ENCODE measurements at places on chromosomes 16 and 17.
A peak's percentile ranks its signal among the peaks of the same experiment; 100 is the strongest.

GRCh38 chr17:74340470-74341023, 14.5 kb downstream of the KIF19 start:
- DNase-seq: no peak

- DNase-seq: no peak
Observed at GRCh38 chr16:85473909-85474620, 139.1 kb upstream of the GSE1 start.

DNA sequence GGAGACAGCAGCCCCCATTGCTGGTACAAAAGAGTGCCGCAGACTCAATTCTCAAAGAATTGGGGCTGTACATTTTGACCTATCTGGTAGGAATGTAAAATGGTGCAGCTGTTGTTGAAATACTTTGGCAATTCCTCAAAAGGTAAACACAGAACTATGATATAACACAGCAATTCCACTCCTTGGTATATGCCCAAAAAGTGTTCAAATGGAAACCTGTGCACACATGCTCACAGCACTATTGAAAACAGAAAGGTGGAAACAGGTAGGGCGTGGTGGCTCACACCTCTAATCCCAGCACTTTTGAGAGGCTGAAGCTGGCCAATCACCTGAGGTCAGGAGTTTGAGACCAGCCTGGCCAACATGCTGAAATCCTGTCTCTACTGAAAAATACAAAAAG, 34.7 kb downstream of the ANKRD11 start:
- DNase-seq: no peak

- DNase-seq: no peak
Observed at GRCh38 chr16:60199150-60199549, 1465.0 kb upstream of the GOT2 start.

DNA sequence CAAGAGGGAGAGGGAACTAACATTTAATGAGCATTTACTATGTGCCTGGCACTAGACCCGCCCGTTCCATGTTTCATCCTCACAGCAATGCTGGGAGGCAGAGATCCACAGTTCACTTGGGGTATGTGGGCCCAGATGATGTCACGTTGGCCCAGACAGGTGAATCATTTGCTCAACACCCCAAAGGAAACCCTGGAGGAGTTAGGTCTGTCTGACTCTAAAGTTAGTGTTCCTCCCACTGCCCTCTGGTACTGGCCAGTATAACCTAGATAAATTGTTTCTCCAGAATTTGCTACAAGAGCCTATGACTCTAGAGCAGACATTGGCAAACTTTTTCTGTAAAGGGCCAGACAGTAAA, 164.6 kb downstream of the VPS53 start:
- no peak for DNase-seq

GRCh38 chr17:79399610-79400144, 211.2 kb downstream of the RBFOX3 start:
- no peak for DNase-seq

DNA sequence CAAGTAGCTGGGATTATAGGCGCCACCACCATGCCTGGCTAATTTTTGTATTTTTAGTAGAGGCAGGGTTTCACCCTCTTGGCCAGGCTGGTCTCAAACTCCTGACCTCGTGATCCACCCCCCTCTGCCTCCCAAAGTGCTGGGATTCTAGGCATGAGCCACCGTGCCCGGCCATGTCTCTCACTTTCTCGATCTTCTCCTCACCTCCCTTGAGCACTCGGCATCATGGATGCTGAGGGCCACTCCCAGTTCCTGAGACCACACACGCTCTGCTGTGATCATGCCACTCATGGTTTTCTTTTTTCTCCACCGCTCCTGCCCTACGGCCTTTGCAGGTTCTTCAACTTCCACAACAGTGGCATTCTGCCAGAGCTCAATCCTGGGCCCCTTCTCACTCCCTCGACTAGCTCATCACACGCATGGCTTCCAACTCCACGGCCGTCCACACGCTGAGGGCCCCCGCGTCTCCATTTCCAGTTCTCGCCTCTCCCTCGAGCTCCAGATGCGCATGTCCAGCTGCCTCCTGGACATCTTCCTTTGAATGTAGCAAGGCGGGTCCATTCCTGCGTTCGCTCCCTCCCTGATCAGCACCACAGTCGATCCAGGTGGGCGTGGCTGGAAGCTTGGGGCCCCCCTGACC, 5.5 kb upstream of the NCBP3 start:
- peak; percentile 63 for DNase-seq

- no peak for DNase-seq
Observed at GRCh38 chr17:9109933-9110332, 88.6 kb downstream of the NTN1 start.

DNA sequence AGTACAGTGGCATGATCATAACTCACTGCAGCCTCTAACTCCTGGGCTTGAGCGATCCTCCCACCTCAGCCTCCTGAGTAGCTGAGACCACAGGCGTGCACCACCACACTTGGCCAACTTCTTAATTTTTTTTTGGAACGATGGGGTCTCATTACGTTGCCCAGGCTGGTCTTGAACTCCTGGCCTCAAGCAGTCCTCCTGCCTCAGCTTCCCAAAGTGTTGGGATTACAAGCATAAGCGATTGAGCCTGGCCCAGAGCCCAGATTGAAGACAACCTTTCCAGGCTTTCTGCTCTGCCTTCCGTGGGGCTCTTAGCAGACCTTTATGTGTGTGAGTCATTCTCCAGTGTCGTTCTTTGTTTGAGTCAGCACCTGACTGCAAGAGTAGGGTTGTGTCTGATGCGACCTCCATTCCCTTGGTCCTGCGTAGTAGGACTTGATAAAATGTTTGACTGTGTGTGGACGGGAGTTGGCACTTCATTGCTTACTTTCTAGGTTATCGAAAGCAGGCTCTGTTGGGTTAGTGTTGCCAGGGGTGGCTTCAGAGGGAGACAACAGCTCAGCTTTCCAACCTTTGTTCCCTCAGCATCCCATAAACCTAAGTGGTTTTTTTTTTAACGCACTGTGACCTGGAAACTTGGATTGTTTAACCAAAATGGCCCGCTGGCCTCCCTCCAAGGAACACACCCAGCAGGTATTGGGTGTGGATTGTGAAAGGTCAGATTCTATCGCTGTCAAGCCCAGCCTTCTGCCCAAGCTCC, 26.4 kb downstream of the EEF2K start:
- no peak for DNase-seq

DNA sequence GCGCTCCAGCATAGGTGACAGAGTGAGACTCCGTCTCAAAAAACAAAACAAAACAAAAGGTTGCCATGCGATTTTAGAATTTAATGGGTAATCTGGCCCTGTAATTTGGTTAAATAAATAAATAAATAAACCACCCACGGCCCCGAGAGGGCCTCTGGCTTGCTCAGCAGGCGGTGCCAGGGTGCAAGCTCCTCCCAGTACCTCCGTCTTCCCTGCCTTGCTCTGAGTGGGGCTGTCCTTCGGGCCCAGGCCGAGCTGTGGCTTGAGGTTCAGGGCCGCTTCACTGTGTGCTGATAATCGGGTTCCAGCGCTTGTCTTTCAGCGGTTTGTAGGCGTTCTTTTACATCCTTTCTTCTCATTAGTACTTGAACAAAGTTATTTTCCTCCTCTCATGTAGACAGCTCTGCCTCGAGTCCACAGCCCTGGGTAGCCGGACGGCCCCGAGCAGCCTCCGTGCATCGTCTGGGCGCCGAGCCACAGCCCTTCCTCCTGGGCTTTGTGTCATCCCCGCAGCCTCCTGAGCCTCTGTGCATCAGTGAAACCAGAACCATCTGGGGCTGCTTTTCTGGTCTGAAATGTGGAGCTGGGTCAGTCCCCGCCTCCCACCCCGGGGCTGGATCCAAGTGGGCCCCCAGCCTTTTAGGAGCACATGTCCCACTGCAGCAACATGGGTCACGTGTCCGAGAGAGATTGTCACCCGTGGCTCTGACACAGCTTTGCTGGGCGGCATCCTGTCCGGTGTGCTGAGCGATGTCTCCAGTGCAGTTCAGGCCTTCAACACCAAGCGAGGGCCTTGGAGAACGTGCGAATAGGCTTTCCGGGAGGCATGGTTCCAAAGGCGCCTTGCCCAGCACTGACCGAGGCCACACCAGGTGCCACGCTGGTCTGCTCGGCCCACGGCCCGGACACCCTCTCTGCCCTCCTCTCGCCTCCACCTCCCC, 157.4 kb upstream of the CHMP6 start:
- DNase-seq: peak; percentile 99

GRCh38 chr17:78357177-78357586, 2.7 kb downstream of the SOCS3 start:
- DNase-seq: peak; percentile 97

- peak; percentile 77 for DNase-seq
Observed at GRCh38 chr16:57283214-57283958, 1.1 kb downstream of the PLLP start.

- peak; percentile 51 for DNase-seq
Observed at GRCh38 chr17:80118601-80119270, 17.4 kb downstream of the GAA start.

DNA sequence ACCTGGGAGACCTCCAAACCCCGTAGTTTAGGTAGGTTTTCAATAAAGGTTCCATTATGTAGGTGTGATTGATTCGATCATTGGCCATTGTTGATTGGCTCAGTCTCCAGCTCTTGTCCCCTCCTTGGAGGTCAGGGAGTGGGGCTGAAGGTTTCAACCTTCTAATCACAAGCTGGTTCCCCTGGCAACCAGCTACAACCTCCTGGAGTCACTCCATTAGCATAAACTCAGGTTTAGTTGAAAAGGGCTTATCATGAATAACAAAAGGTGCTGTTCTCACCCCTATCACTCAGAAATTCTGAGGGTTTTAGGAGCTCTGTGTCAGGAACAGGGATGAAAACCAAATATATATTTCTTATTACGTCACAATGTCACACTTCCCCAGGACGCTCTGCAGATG, 28.5 kb downstream of the TMEM132E start:
- DNase-seq: no peak

DNA sequence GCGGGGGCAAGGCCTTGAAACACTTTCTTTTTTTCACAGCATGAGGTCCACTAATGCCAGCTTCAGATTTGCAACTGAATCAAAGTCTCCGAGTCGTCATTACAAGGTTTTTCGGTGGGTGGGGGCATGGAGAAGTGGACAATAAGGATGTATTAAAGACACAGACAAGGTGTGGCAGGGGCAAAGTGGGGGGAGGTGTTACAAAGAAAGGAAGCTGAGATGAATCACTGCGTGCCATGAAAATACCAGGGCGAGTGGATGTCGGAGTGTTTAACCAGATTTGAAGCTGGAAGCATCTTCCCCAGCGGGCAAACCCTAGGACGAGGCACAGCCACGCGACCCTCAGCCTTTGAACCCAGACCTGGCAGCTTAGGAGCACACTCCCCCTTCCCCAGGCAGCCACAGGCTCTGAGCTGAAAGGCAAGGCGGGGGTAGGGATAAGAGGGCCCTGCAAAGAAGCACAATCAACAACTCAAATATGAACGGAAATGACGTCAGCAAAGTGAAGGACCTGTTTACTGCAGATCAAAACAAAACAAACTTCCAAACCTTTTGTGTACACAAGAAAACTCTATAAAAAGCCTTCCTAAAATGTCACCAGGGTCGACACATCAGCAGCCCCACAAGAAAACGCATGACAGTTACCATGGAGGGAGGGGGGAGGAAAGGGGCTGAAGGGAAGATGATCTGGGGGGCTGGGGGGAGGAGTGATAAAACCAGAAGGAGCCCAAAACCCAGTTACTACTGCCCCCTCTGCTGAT, 5.6 kb upstream of the ZFHX3 start:
- DNase-seq: peak; percentile 73

DNA sequence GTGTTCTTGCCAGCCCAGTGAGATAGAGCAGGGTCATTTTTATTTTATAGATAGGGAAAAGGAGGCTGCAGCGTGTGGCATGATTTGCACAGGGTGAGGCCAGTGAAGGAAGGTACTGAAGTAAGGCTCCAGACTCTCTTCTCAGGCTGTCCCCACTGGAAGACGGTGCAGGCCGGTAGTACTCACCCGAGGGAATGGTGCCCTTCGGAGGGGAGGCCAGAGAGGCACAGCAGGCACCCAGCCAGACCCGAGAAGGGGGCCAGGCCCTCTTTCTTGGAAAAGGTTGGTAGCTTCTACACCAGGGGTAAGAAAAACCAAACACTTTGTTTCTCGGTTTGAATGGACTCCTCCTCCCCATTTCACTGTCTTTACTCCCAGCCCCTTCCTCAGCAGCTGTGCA, 288 bp downstream of the ANKRD40CL start:
- DNase-seq: no peak

DNA sequence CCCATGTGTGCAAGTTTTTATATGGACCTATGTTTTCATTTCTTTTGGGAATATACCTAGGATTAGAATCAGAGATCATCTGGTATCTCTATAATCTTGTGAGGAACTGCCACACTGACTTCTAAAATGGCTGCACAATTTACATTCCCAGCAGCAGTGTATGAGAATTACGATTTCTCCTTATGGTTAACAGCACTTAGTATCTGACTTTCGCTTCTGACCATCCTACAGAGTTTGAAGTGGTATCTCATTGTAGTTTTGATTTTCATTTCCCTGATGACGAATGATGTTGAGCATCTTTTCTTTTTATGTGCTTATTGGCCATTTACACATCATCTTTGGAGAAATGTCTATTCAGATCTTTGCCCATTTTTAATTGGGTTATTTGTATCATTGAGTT, 10.0 kb downstream of the C16orf96 start:
- peak; percentile 15 for DNase-seq

DNA sequence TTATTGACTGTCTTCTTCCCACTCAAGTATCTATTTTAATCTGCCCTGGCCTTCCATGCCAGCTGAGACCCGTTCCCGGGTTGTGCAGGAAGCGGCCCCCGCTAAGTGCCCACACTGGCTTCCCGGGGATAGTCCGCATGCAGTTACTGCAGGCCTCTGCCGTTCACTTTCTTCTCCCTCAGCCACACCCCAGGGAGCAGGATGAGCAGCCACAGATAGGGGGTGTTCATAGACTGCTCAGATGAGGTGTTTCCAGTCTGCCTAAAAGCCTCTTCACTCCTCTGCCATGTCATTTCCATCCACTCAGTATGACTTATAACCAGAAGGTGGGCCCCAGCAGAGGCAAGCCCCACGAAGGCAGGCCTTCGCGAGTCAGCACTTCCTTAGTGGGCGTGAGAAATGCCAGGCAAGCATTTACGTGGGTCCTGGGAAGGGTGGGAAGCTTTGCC, 7.7 kb downstream of the MED9 start:
- DNase-seq: peak; percentile 56

DNA sequence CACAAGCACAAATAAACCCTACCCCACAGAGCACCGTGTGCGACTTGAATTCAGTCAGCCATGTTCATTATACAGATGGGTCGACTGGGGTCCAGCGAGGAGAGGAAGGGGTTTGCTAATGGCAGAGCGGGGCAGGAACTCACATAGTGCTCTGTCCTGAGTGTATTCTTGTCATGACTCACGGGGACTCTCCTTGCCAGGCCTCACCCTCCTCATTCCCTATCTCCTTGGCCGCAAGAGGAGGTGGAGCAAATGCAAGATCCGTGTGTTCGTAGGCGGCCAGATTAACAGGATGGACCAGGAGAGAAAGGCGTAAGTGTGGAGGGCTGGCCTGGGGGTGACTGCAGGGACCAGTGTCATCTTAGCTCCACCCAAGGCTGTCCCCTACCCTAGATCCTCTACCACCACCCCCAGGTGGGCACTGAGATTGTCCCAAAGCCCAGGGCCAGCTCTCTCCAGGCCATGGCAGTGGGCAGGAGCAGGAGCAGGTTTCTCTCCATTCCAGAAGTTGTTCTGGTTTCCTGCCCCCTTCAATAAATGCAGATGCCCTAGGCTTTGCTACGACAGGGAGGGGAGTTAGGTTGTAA, 29.4 kb downstream of the SLC12A3 start:
- DNase-seq: peak; percentile 31

GRCh38 chr17:77140878-77141767, at the start of gene SEC14L1:
Gene SEC14L1, plus strand, starts transcription at chr17:77140969. Its CDS starts 2,628 bp downstream, at chr17:77143597.
- DNase-seq: peak; percentile 76
